ENCODE measurements at places on chromosomes 5 and 9.

GRCh38 chr9:105157171-105157583 is 87.3 kb upstream of the SLC44A1 start:
- DNase-seq: no peak

- DNase-seq: no peak
These were observed 37.5 kb downstream of the ERGIC1 start for GRCh38 chr5:172871536-172871935.

DNA sequence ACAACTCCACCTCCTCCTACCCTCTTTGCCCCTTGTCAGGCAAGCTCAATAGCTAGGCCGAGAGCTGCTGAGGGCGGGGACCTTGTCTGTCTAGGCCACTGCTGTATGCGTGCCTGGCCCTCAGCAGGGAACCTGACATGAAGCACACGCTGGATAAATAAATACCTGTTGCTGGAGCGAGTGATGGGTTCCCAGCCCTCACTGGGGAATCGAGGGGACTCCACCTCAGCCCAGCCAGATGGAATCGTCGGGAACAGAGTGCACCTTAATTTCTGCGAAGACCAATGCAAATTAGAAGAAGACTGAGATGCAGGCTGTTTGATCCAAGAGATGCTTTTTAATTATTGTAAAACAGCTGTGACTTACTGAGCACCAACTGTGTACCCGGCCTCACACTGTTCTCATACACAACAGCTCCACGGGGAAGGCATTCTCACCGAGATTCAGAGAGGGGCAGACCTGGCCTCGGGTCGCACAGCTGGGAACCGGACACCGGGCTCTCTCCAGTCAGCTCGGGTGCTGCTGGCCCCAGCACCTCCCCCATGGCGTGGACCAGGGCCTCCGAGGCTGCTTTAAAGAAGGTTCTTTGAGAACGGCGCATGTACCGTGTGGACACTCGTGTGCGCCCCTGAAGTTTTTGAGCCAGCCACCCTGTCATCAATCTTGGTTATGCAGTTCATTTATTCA is 109.7 kb upstream of the IER5L start:
- DNase-seq: no peak

DNA sequence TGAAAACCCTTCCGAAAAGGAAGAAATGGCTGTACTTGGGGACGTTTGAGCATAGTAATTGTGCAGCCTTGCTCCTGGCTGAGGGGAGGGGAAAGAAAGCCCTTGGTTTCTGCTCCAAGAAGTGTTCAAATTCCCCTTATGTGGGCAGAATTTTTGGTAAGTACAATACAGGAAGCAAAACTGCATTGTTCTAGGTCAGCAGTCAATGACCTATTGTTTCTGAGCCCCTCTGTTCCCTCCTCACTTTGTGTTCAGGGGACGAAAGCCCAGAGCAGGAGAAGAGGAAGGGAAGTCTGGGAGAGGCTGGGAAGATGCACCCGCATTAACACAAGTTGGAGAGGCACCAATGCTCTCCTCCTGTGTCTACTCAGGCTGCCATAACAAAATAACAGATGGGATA is 11.9 kb downstream of the BASP1 start:
- DNase-seq: no peak

GRCh38 chr5:135890296-135890695 is 5.3 kb downstream of the IL9 start:
- DNase-seq: no peak

All from stimulated activated CD4-positive, alpha-beta T cell treated with anti-CD3 and anti-CD28 coated beads, Interleukin-4, amount 100 ng/mL, for 24 hours (primary cell).